SW480 (cell line): ENCODE measurements at places on chromosomes 11 and 22.
A peak's percentile ranks its signal among the peaks of the same experiment; 100 is the strongest.

GRCh38 chr11:34654483-34655334, 33.8 kb downstream of the EHF start:
- peak; percentile 97 for DNase-seq

- DNase-seq, result peak; percentile 65
Observed at GRCh38 chr11:119361056-119361787, 14.7 kb upstream of the MFRP start.

GRCh38 chr11:13602844-13603243, 65.6 kb upstream of the FAR1 start:
- DNase-seq, result no peak

DNA sequence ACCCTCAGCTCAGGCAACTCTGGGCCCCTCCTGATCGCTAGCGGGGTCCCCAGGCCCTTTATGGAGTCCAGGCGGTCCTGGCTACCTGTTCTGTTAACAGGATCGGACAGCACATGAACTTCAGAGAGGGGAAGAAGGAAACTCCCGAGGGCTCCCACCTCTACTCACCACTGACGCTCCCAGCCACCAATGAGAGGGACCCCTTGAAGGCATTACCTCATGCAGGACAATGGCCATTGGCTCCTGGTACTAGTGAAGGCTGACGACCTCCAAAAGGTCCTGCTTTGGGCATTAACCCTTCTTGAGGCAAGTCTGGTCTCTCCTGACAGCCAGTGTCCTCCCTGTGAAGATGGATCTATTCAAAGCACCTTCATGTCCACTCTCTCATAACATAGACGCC, 71.5 kb upstream of the LMO1 start:
- no peak for DNase-seq

GRCh38 chr22:41810022-41810421, 9.5 kb downstream of the CCDC134 start:
- DNase-seq, result no peak

- peak; percentile 40 for DNase-seq
Observed at GRCh38 chr11:40129266-40129665, 1330.2 kb downstream of the LRRC4C start.

- DNase-seq, result no peak
Observed at GRCh38 chr11:57394203-57394965, 3.9 kb upstream of the PRG2 start.

- DNase-seq, result no peak
Observed at GRCh38 chr22:39353346-39353745, 3.6 kb downstream of the SYNGR1 start.

- no peak for DNase-seq
Observed at GRCh38 chr11:117570701-117571100, 226.3 kb downstream of the DSCAML1 start.

- DNase-seq, result no peak
Observed at GRCh38 chr11:25860677-25861450, 471.1 kb upstream of the ANO3 start.

- DNase-seq, result no peak
Observed at GRCh38 chr11:100734743-100735527, 47.8 kb downstream of the ARHGAP42 start.

DNA sequence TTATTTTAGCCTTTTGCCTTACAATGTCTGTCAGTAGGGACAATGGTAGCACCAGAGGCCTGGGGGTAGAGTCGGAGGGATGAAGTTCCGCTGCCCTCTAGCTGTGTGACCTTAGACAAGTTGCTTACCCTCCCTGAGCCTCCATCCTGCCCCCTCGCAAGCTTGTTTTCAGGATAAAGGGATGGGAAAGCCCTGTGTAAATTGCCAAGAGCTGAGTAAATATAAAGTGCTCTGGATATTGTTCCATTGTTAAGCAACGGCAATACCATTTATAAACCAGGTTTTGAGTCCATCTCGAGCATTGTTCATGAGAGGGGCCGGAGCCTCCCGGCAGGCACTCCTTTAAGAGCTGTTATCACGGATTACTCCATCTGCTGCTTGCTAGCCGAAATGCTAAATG, 72.9 kb downstream of the ZBTB16 start:
- no peak for DNase-seq

DNA sequence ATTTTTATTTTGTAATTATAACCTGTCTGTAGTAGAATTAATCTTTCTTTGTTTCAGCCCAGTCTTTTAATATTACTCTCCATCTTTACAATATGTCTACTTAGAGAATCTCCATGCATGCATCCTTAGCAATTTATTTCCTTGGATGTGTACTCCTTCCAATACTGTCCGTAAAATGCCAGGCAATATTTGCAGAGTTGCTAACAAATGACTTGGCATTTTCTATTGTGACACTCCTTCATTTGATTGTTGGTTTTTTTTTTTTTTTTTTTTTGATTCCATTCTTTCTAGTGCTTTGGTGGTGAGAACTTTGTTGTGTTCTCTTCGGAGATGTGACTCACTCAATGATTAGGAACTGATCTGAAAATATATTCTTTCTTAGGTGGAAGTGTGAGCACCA, 220.3 kb downstream of the CNTN5 start:
- no peak for DNase-seq

DNA sequence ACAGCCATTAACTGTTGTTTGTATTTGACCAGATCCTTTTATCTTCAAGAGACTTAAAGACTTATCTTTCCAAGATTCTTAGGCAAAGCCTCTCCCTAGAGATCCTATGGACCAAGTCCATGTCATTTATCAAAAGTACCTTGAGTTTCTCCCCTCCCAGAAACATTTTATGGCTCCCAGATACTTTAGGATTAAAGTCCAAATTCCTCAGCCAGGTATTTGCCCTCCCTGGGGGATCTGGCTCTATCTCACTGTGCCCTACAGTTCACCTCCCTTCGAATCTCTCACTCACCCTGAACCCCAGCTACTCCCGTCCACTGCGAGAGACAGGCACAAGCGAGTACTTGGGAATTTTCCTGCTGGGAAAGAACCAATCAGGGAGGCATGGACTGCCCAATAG, 11.9 kb downstream of the MS4A8 start:
- DNase-seq, result no peak

DNA sequence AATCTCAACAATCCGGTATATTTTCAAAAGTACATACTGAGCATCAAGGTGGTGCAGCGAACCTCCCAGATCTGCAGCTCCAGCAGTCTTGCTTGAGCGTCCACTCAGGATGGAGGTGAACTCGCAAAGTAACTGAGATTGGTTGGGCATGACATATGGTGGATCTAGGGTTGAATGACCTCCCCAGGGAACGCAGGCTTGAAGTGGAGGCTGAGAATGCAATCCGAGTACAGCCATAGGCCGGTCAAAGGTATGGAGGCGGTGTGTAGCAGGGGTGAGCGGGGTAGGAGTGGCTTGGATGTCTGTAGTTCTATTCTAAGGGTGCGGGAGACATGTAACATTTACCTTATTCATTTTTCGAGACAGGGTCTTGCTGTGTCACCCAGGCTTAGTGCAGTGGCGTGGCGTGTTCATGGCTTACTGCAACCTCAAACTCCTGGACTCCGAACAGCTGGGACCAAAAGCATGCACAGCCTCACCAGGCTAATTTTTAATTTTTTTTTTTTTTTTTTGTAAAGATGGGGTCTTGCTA, 631 bp upstream of the C22orf39 start:
- peak; percentile 56 for DNase-seq

- no peak for DNase-seq
Observed at GRCh38 chr11:4180441-4181183, 86.0 kb downstream of the RRM1 start.

GRCh38 chr11:63907808-63908530, 9.0 kb downstream of the RCOR2 start:
- DNase-seq, result no peak

DNA sequence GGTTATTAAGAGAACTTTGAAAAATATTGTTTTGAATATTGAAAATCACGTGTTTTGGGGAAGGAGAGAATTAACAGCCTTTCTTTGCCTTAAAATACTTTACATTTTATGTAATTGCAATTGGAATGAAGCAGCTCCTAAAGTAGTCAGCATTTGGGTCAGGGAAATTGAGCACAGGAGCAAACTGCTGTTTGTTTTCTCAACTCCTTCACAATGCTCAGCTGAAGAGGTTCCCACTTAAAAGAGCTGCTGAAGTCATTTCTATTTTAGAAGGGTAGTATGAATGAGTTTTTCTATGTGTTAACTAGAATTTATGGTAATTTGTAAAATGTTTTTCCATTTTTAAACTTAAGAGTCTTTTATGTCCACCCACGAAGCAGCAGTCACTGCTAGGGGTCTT, 8.1 kb upstream of the UCP2 start:
- no peak for DNase-seq
